Stimulated activated CD8-positive, alpha-beta memory T cell treated with anti-CD3 and anti-CD28 coated beads, Interleukin-4, amount 100 ng/mL, for 24 hours (primary cell): ENCODE measurements at places on chromosomes 7 and 10.
A peak's percentile ranks its signal among the peaks of the same experiment; 100 is the strongest.

- DNase-seq: peak; percentile 82
These were observed 11.2 kb downstream of the IL2RA start for GRCh38 chr10:6050801-6051445.

GRCh38 chr10:6045878-6046772 is 16.0 kb downstream of the IL2RA start:
- no peak for DNase-seq

GRCh38 chr10:132476146-132477065 is 61.2 kb upstream of the INPP5A start:
- DNase-seq: no peak

DNA sequence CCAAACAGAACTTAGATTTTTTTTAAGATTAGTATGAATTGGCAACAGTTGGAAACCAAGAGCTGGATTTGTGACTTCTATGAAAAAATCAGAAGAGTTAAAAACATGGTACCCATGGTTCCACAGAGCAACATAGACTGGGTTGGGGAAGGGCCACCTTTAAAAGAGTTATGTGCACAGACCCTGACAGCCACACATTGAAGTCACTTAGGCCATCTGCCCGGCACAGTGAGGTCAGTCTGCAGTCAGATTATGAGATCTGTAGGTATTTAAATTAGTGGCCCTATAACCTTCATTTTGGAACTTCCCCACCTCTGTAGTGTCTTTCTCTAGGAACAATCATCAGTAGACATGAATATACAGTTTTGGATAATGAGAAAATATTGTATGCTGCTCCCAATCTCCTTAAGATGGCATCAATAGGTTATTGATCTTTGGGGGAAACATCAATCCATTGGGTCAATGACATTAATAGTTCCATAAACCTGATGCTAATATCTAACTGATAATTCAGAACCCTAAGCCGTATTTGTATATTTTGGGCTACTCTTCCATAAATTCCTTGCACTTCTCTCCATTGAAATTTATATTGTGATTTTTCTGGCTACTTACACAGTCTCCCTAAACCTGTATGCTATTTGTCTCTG is 7.0 kb downstream of the ANKRD1 start:
- DNase-seq: no peak

- no peak for DNase-seq
These were observed 30.1 kb downstream of the ENTPD1 start for GRCh38 chr10:95785942-95786669.

- DNase-seq: no peak
These were observed 1.4 kb upstream of the RBP3 start for GRCh38 chr10:47346581-47347302.

DNA sequence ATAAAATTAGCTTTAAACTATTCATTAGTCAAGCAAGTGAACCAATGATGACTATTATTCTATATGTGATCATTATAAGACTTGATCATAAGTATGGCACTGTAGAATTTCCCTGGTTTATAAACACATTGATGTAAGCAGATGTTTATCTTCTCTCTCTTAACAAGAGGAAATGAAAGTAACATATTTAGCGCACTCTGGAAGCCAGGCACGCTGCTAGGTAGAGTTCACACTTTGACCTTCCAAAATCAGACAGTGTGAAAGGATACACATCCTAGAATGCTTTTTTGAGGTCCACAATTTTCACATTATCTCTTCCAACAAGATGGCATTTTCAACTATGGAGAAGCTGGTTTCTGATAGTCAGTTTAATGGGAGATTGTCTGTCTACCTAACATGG is 529.4 kb upstream of the IGFBP3 start:
- DNase-seq: no peak

GRCh38 chr7:70066844-70067243 is 468.6 kb downstream of the AUTS2 start:
- DNase-seq: no peak

DNA sequence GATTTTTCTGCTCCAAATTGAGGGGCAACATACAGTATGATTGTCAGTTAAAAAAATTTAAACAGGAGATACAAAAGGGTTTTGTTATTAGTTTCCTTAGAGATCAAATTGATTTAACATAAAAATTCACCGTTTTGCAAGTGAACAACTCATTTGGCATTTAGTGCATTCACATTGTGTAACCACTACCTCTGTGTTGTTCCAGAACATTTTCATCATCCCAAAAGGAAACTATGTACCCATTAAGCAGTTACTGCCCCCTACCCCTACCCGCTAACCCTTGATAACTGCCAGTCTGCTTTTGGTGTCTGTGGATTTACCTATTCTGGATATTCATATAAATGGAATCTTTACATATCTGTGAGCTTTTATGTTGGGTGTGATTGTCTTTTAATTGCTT is 3.1 kb downstream of the ZRANB1 start:
- no peak for DNase-seq

GRCh38 chr7:29808075-29808801 is 1.9 kb downstream of the WIPF3 start:
- DNase-seq: no peak

GRCh38 chr10:112658900-112659638 is 212.1 kb downstream of the VTI1A start:
- DNase-seq: no peak

GRCh38 chr7:40199076-40199802 is 64.4 kb downstream of the SUGCT start:
- no peak for DNase-seq

DNA sequence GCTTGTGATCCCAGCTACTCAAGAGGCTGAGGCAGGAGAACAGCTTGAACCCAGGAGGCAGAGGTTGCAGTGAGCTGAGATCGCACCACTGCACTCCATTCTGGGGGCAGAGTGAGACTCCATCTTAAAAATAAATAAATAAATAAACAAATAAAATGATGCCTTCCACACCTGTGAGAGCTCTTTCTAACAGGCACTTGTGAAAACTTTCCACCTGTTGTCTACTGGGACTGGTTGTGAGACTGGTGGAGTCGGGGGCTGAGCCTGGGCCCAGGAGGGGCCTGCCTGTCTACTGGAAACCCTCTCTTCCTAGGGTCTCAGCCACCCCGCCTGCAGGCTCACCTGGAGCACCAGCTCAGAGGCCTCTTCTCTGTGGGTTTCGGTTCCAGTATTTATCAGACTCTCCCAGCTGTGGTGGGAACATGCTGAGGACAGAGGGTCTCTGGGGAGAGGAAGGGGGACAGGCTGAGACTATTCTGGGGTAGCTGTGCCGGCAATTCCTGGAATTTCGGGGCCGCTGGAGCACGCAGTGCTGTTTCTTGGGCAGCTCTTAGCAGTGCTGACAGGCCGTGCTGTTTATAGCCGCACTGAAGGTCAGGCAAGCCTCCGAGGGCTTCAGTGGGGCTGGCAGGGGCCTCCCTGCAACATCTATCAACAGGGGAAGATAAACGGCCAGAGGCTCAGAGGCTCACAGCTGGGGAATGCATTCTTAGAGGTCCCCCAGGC is 3.8 kb downstream of the LDB3 start:
- DNase-seq: no peak

GRCh38 chr10:15725603-15726002 is 5.9 kb upstream of the ITGA8 start:
- DNase-seq: no peak

GRCh38 chr7:149420006-149420405 is 40.9 kb downstream of the ZNF777 start:
- no peak for DNase-seq

- no peak for DNase-seq
These were observed 208.7 kb upstream of the PRKCQ start for GRCh38 chr10:6788731-6789130.

- no peak for DNase-seq
These were observed 100.1 kb downstream of the BTRC start for GRCh38 chr10:101453791-101454718.

GRCh38 chr7:53993224-53993623 is 549.0 kb upstream of the VSTM2A start:
- no peak for DNase-seq

GRCh38 chr7:120981888-120982615 is 6.5 kb upstream of the CPED1 start:
- DNase-seq: no peak

- no peak for DNase-seq
These were observed 230.9 kb downstream of the MAD1L1 start for GRCh38 chr7:2001601-2002442.

GRCh38 chr7:21999896-22000295 is 54.2 kb upstream of the CDCA7L start:
- DNase-seq: no peak

DNA sequence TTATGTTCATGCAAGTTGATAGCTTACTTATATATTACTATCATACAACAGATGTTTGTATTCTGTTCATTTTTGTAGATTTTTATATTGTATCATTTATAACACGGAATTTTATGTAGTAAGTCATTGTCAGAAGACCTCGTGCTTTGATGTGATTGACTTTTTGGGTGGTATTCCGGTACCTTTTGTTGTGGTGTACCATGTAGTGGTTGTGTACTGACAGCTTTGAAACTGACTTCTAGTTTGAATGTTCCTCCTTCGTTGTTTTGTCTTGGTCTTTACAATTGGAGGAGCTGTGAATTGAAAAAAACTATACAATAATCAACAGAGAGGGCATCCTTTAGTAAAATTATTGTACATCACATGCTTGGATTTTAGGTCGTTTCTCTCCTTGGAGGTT is 61.5 kb downstream of the WAC start:
- DNase-seq: no peak

DNA sequence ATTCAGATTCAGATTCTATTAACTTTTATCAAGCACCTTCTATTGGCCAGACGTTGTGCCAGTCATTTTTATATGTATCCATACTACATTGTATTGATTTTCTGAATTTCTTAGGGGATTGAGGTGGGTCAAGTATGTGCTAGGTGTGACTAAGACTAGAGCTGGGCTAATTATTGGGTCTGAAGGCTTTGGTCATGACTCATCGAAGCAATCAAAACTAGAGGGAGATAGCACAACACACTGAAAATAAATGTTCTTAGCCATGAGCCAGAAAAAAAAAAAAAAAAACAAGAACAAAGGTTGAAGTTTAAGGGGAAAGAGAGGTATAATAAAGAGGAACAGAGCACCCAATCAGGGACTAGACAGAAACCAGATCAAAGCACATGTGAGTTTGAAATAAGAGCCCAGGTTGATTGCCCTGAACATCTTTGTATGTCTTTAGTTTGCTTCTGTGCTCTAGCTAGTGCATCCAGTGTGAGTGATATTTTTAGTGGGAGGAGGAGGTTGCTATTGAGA is 171.6 kb upstream of the FOXP2 start:
- no peak for DNase-seq

DNA sequence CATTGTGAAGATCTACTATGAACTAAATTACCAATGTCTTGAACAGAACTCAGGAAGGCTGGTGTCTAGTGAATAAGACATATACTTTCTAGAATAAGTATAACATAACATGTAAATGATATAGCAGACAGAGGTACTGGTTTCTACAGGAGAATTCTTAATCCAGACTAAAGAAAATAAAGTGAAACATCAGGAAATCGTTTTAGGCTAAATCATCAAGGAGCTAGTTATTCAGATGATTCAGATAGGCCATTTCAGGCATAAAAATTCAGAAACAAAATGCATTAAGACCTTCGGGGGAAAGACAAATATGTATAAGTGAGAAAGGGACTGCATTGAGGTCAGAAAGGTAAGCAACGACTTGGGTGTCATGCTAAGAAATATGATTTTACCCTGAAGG is 170.6 kb downstream of the LRRN3 start:
- no peak for DNase-seq

- no peak for DNase-seq
These were observed 60.2 kb downstream of the CLRN3 start for GRCh38 chr10:127832501-127832900.

DNA sequence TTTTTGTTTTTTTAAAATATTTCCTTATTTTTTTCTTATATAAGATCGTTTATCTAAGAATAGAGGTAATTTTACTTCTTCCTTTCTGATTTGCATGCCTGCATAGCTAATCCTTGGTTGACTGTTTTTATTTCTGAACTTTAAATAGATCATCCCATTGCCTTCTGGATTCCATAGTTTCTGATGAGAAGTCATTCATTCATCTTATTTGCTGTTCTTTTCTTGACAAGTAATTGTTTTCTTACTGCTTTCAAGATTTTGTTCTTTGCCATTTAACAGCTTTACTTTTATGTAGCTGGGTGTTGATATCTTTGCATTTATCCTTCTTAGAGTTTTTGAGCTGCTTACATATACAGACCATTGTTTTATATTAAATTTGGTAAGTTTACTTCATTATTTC is 437.9 kb downstream of the SDK1 start:
- DNase-seq: no peak

DNA sequence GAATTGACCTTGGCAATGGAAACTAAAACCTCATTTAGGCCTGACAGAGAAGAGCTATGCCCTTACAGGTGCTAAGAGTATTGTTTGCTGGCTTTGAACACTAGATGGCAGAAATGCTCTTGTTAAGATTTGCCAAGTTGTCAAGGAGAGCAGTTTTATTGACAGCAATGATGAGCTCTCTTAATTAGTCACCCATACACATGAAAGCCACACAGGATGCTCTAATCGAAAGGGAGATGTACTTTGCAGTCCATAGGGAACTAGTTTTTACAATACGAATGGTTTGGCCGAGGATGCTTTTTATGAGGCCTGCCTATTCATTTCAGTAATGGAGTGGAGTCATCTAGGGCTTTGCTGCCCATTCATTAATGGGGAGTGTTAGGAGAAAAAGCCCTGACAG is 45.4 kb upstream of the MBL2 start:
- DNase-seq: no peak

GRCh38 chr10:24012249-24012803 is 196.6 kb upstream of the KIAA1217 start:
- no peak for DNase-seq

DNA sequence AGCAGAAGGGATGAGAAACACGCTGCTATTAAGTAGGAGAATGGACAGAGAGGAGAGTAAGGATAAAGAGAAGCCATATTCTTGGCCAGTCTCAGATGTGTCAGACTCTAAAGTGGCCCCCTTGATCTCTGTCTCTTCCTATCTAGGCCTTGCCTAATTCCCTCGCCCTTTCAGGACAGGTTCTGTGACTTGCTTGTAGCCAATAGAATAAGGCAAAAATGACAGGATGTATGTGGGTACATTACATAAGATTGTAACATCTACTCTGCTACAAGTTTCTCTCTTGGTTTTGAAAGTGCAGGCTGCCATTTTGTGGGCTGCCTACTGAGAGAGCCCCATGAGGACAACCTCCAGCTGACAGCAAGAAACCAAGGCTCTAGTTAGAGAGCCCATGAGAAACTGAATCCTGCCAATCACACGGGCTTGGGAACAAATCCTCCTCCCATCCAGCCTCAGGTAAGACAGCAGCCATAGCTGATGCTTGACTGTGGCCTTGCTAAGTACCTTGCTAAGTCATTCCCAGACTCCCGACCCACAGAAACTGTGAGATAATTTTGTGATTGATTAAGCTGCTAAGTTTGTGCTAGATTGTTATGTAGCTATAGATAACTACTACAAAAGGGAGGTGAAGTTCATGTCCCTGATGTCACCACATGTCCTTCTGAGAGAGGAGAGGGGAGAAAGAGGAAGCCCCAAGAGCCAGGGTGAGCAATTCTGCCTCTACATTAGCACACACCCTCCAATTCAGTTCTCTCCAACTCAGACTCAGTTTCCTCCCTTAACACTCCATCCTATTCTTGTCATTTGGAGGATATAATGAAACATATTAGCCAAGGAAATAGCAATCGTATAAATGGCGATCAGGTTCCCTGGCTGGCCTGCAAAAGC is 185.5 kb downstream of the SGMS1 start:
- DNase-seq: no peak
